Left lung (tissue), 14 donors: ENCODE measurements at places on chromosomes 2 and 18. TPM values are rescaled to one million over a fixed set of nuclear protein-coding genes. Genes with fewer than 3 reads are reported as not detected.
A peak's percentile ranks its signal among the peaks of the same experiment; 100 is the strongest.

DNA sequence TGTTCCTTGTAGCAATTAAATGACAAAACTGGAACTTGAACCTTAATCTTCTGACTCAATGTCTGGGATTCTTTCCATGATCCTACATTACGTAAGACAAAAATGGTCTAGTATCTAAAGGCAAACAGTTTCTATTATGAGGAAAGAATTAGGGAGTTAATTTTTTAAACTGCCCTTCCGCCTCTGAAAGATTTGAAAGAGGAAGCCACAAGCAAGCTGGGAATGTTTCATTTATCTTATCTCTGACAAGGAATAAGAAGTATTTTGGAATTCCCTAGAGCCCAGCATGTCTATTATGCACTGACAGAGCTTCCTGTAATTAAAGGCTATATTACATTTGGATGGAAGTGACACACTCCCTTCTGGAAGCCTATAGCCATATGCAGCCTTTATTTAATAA is 558.8 kb upstream of the CDH2 start:
- H3K27me3 ChIP-seq = no peaks in the 10 kb centered on the region
- H3K36me3 ChIP-seq = no peaks in the 10 kb centered on the region
- H3K4me1 ChIP-seq = no peaks in the 10 kb centered on the region
- no peak for DNase-seq

- H3K27me3 ChIP-seq = peaks cover 13% of the 10 kb centered on the region
- H3K4me1 ChIP-seq = peaks cover 10% of the 10 kb centered on the region
- H3K36me3 ChIP-seq = no peaks in the 10 kb centered on the region
- H3K4me3 ChIP-seq = no peak overlapping the region
- DNase-seq = no peak
Measured at GRCh38 chr2:237485304-237485703, 1.7 kb upstream of the MLPH start.

DNA sequence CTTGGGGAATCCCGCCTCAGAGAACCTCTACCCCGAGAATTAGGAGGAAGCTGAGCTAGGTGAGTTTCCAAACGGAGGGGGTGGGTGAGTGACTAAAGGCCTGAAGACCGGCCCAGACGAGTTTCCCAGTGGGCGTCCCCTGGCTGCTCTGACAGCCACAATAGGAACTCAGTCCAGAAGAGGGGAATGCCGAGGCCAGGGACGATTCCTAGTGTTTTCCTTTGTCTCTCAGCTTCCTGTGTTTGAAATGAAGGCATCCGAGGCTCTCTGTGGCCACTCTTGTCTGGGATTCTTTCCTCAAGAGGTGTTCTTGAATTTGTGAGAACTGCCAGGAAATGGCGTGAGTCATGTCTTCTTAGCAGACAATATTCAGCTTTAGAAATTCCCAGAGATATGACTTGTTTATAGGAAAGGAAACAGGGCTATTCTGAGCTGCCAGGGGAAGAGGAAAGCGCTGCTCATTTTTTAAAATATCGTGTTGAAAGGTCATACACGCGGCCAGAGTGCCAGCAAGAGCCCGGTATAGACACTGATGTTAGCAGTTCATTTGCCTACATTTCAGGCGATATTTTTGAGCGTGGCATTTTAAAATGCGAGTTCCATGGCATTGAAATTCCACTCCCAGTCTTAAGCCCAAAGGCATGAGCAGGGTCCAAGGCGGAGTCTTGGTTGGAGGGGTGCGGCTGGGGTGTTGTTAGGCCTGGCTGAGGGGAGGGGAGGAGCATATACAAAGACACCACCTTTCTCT is 169.1 kb upstream of the KLF7 start:
- peak; percentile 61 for DNase-seq
- peak overlapping the region; percentile 3 for H3K4me3 ChIP-seq
- peaks cover 10% of the 10 kb centered on the region for H3K4me1 ChIP-seq
- H3K27me3 ChIP-seq = no peaks in the 10 kb centered on the region
- H3K36me3 ChIP-seq = no peaks in the 10 kb centered on the region

GRCh38 chr2:236820763-236821344 is 251.2 kb downstream of the ACKR3 start:
- H3K4me1 ChIP-seq = no peaks in the 10 kb centered on the region
- no peak for DNase-seq
- no peak overlapping the region for H3K4me3 ChIP-seq
- no peaks in the 10 kb centered on the region for H3K36me3 ChIP-seq
- no peaks in the 10 kb centered on the region for H3K27me3 ChIP-seq
- no peak overlapping the region for H3K27ac ChIP-seq

Gene OTOF
- total RNA-seq = not detected
